ENCODE measurements at places on chromosomes 12 and 14.

DNA sequence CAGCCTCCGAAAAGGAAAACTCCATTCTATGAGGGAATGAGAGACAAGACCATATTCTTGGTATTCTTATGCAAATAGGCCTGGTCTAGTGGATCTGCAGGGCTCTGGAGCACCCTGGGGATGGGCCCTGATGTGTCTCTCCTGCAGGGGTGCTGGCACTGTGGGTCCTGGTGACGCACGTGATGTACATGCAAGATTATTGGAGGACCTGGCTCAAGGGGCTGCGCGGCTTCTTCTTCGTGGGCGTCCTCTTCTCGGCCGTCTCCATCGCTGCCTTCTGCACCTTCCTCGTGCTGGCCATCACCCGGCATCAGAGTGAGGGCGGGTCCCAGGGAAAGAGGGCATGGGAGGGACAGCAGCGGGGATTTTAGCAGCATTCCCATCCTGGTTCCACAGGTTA is 5.8 kb downstream of the SLC48A1 start:
- DNase-seq = no peak

- DNase-seq = peak; percentile 93
These were observed 369 bp downstream of the DEPDC4 start for GRCh38 chr12:100266585-100266834.

DNA sequence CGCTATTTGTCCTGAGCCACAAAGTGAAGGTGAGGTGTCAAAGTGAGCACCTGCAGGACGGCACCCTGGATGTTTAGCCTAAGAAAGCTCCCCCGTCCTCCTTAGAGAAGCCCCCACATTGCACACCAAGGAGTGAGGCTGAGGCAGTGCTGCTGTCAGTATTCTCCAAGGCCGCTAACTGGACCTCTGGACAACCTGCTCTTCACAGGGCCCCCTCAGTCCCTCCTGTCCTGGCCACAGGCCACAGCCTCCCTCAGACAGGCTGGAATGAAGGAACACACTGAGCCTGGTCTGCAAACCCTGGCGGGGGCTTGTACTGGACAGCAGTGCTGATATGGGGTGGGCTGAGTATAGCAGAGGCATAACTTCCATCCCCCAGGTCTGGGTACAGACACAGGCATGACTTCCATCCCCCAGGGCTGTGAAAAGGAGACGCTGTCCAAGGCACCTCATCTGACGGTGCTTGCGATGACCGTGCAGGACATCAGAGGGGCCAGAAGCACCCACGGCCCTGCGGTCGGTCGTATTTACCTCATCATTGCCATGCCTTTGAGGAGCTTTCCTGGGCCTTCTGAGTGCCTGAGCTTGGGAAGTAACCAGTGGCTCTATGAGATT is 82.4 kb upstream of the DIO3 start:
- no peak for DNase-seq

DNA sequence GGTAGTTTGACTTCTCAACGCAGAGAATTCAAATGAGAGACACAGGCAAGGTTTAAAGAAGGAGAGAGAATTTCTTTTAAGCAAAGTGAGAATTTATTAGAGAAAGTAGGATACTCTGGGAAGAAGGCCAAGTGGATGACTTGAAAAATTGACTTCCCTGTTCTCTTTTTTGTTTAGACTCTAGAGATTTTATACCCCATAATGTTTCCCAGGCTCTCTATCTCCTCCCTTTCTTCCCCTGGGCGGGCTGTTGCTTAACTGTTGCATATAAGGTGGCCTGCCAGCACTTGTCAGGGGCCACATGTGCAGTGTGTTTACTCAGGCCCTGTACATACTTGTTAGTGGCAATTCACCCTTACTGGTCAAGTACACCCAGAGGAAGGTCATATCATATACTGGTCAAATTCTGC is 403.7 kb downstream of the SLC6A15 start:
- DNase-seq = no peak

GRCh38 chr12:79420146-79420618 is 270.6 kb downstream of the PAWR start:
- DNase-seq = peak; percentile 84

- DNase-seq = no peak
These were observed 6.4 kb upstream of the TMED10 start for GRCh38 chr14:75182821-75183220.

DNA sequence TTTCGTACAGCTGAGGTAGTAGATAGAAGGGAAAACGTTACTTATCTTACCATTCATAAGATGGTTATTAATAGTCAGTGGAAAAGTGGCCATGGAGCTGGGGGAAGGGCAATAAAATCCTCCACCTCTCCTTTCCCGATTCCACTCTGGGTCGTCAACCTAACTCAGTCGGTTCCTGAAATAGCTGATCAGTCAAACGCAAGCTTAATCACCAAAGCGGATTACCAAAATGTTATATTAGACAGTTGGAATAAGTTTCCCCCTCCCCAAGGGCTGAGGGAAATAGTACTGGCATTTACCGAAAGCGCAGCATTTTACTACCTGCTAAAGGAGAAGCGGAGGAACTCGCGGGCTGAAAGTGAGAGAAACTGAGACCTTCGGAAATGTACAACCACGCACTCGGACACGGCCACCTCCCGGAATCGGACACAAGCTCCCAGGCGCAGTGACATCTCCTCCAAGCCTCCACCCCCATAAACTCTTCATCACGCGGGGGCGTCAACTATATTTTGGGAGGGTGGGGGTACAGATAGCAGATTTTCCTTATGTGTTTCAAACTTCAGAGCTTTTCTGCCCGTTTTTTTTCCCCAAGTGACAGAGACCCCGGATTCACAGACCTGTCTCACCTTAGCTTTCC is 1.2 kb downstream of the PPM1H start:
- peak; percentile 56 for DNase-seq
